ENCODE measurements at places on chromosomes 4 and X. TPM values are rescaled to one million over a fixed set of nuclear protein-coding genes. Genes with fewer than 3 reads are reported as not detected.

- H3K4me3 ChIP-seq, result no peak overlapping the region
- peaks cover 24% of the 10 kb centered on the region for H3K27me3 ChIP-seq
- peaks cover 5% of the 10 kb centered on the region for H3K36me3 ChIP-seq
- DNase-seq, result no peak
- H3K27ac ChIP-seq, result no peak overlapping the region
Observed at GRCh38 chrX:46554942-46555341, 9.7 kb upstream of the ZNF674 start.

DNA sequence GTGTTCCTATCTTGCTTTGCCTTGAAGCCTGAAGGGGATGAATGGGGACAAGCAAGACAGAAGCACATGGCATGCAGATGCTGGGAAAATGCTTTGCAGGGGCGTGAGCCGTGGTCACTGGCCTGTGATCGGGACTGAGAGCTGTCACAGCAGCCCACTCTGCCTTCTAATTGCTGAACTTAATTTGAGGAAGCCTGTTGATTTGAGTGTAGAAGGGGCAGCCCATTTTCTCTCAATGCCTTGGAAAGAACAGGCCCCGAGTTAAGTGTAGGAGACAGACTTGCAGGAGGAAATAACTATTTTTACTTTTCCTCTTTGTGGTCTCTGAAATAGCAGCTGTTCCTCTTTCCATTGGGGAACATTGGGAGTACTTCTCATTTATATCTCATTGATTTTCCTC lies 26.1 kb upstream of the TBC1D1 start:
- DNase-seq, result no peak
- peaks cover 29% of the 10 kb centered on the region for H3K36me3 ChIP-seq
- no peaks in the 10 kb centered on the region for H3K4me1 ChIP-seq
- H3K27ac ChIP-seq, result no peak overlapping the region
- no peaks in the 10 kb centered on the region for H3K27me3 ChIP-seq

IL2RG gene
- total RNA-seq, result 1.5 TPM

- H3K27ac ChIP-seq, result no peak overlapping the region
- no peak for DNase-seq
- H3K4me3 ChIP-seq, result no peak overlapping the region
- peaks cover 39% of the 10 kb centered on the region for H3K27me3 ChIP-seq
Observed at GRCh38 chr4:16437836-16438235, 211.6 kb upstream of the TAPT1 start.

JAKMIP1 gene
- not detected for total RNA-seq

GRCh38 chr4:40850496-40850895 lies 100.7 kb downstream of the NSUN7 start:
- no peaks in the 10 kb centered on the region for H3K27me3 ChIP-seq
- H3K4me3 ChIP-seq, result no peak overlapping the region
- peaks cover 71% of the 10 kb centered on the region for H3K36me3 ChIP-seq
- DNase-seq, result no peak
- no peaks in the 10 kb centered on the region for H3K4me1 ChIP-seq

DNA sequence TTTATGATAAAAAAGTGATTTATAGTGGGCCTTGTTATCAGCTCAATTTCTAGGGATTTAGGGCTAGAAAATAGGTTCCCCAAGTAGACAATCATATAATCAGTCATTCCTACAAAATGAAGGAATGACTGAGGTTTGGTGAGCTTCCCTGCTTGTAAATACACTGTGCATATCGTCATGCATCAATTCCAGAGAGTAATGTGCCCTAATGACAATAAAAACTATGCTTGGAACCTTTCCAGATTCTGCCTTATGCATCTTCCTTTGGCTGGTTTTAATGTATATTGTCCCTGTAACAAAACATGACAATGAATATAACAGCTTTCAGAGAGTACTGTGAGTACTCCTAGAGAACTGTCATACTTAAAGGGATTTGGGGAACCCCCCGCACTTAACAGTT lies 1310.9 kb downstream of the PCDH7 start:
- DNase-seq, result no peak
- H3K4me1 ChIP-seq, result peaks cover 2% of the 10 kb centered on the region
- H3K27me3 ChIP-seq, result no peaks in the 10 kb centered on the region
- H3K36me3 ChIP-seq, result no peaks in the 10 kb centered on the region

DNA sequence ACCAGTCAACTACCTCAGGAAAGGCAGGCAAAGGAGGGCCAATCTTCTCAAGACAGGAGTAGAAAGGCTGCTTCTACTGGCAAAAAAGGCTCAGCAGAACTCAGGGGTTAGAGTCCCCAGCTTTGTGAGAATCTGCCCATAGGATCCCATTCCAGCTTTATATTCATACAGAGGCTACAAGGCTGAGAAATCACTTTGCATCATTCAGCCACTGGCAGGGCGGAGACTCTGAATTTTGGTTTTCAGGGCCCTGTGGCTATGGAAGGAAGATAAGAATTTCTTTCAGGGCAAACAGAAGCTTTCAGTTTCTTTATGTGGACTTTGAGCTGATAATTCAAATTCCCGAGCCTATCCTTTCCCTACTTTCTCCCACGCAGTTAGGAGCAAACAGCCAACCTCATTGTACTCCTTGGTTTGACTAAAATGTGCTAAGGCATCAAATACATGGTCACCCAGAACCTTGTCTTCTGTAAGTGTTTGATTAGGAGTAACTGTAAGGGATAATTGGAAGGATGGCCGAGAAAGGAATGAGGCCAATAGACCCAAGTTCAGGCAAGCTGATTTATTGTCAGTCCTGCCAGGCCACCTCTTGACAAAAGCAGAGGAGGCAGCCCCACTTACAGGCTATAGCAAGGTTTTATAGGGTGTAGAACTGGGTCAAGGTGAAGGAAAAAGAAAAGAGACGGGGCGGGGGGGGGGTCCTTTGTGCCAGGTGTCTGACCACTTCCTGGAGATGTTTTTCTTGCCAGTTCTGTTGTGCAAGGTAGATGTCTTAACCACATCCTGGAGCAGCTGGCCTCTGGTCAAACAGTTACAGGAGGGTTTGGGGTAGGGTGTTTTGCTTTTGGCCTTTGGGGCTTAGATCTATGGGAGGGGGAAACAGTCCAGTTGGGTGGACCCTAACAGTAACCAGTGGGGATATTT lies 165.3 kb upstream of the PPP1R2C start:
- no peaks in the 10 kb centered on the region for H3K36me3 ChIP-seq
- peak overlapping the region; percentile 25 for H3K27ac ChIP-seq
- peak; percentile 66 for DNase-seq
- peaks cover 9% of the 10 kb centered on the region for H3K4me1 ChIP-seq
- no peak overlapping the region for H3K4me3 ChIP-seq
- peaks cover 50% of the 10 kb centered on the region for H3K27me3 ChIP-seq

DNA sequence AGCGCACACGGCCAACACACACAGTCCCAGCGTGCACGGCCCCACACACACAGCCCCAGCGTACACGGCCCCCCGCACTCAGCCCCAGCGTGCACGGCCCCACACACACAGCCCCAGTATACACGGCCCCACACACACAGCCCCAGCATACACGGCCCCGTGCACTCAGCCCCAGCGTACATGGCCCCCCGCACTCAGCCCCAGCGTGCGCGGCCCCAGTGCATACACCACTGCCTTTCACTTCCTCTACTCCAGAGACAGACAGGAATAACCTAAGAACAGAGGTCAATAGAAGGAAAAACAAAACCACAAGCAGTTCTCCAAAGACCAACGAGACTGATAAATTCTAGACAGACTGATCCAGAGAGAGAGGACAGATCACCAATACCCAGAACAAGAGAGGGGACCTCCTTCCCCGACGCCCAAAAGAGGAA lies 17.1 kb downstream of the GAK start:
- H3K36me3 ChIP-seq, result peaks cover 9% of the 10 kb centered on the region
- no peaks in the 10 kb centered on the region for H3K27me3 ChIP-seq
- DNase-seq, result no peak
- no peak overlapping the region for H3K27ac ChIP-seq

CT83 gene
- total RNA-seq, result not detected

GRCh38 chrX:72127332-72127731 lies 4.4 kb downstream of the RTL5 start:
- no peaks in the 10 kb centered on the region for H3K36me3 ChIP-seq
- DNase-seq, result no peak
- peaks cover 10% of the 10 kb centered on the region for H3K4me1 ChIP-seq
- H3K4me3 ChIP-seq, result no peak overlapping the region
- no peak overlapping the region for H3K27ac ChIP-seq
